Calu3 (cell line): ENCODE measurements at places on chromosomes 6 and 20. TPM values are rescaled to one million over a fixed set of nuclear protein-coding genes. Genes with fewer than 3 reads are reported as not detected.
A peak's percentile ranks its signal among the peaks of the same experiment; 100 is the strongest.

Gene EDN1
- 24.7 and 40.6 TPM in 2 replicates for total RNA-seq

Gene TULP4
- 84.3 and 105 TPM in 2 replicates for total RNA-seq

Gene PRSS16
- 29.4 and 31.3 TPM in 2 replicates for total RNA-seq

Gene MAFB
- total RNA-seq: 0.10 and 0.17 TPM in 2 replicates

Gene ECT2L
- total RNA-seq: not detected in 2 replicates

Gene RIPOR2
- total RNA-seq: 0.47 and 4.7 TPM in 2 replicates

Gene SRMS
- total RNA-seq: not detected in 2 replicates

DNA sequence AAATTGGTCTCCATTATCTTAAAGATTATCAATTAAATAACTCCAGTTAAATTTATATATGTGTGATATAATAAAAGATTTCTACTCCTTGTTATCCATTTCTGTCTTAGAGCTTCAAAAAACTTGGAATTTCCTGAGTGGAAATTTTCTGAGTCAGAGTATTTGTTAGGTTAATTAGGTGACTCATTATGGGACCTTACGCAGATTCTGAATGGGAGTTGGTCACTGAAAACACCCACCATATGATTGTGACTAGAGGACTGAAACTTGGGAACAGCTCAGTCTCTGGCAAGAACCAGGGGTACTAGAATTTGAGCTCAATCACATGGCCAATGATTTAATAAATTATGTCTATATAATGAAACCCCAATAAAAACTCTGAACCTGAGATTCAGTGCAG lies 125.4 kb upstream of the HMGCLL1 start:
- no peak for DNase-seq

GRCh38 chr20:45843506-45843905 lies 9.9 kb downstream of the SNX21 start:
- DNase-seq: no peak

GRCh38 chr6:157893238-157893637 lies 70.2 kb downstream of the SNX9 start:
- no peak for DNase-seq

GRCh38 chr6:80077067-80077466 lies 29.4 kb upstream of the BCKDHB start:
- DNase-seq: no peak

- DNase-seq: peak; percentile 83
Observed at GRCh38 chr6:31186052-31186734, 15.7 kb upstream of the POU5F1 start.

GRCh38 chr6:170378502-170378901 lies 71.9 kb downstream of the FAM120B start:
- no peak for DNase-seq

DNA sequence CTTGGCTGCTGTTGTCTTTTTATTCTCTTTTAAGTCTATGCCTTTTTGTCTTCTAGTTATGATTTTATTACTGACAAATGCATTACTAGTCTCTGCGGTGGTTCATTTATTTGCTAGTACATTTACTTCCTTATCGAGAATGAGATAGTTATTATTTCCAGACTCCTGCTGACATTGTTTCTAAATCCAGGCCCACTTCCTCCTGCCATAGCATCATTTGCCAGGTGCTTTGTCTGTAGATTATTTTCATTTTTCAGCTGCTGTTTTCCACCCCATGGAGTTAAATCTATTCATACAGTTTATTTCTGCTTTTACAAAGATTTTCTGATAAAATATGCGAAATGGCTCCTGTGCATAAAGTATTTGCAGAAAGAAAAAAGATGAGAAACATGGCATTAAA lies 459.7 kb downstream of the MMUT start:
- no peak for DNase-seq

- no peak for DNase-seq
Observed at GRCh38 chr20:43992885-43993284, 78.2 kb downstream of the TOX2 start.

GRCh38 chr6:18264219-18264922 lies at the start of gene DEK:
Gene DEK (minus strand): TSS chr6:18264530. CDS start chr6:18263987, 543 bp downstream.
- DNase-seq: peak; percentile 72

- no peak for DNase-seq
Observed at GRCh38 chr6:150196942-150197745, 54.3 kb downstream of the PPP1R14C start.

GRCh38 chr6:167093406-167093921 lies 29.4 kb upstream of the CCR6 start:
- no peak for DNase-seq
